ENCODE measurements at places on chromosomes 5 and 9.

DNA sequence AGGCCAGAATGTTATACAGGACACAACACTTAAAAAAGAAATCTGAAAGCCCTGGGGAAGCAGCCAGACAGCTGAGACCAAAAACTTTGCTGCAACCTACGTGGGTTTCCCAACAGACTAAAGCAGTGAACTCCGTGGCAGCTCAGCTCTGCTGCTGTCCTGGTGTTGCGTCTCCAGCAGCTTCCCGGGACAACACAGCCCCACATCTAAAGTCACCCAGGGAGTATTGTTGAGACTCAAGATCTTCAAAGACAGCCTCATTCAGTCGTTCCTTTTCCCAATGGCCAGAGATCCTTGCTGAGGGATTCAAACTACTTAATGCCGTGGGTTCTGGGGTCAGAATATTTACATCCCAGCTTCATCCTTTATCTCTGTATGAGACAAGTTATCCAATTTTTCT lies 125.8 kb downstream of the MED10 start:
- DNase-seq: no peak

GRCh38 chr9:5529683-5530221 lies 19.4 kb downstream of the PDCD1LG2 start:
- no peak for DNase-seq

- DNase-seq: no peak
Measured at GRCh38 chr5:163770625-163771024, 265.2 kb downstream of the MAT2B start.

- DNase-seq: no peak
Measured at GRCh38 chr9:114285166-114285867, 37.6 kb upstream of the ORM1 start.

DNA sequence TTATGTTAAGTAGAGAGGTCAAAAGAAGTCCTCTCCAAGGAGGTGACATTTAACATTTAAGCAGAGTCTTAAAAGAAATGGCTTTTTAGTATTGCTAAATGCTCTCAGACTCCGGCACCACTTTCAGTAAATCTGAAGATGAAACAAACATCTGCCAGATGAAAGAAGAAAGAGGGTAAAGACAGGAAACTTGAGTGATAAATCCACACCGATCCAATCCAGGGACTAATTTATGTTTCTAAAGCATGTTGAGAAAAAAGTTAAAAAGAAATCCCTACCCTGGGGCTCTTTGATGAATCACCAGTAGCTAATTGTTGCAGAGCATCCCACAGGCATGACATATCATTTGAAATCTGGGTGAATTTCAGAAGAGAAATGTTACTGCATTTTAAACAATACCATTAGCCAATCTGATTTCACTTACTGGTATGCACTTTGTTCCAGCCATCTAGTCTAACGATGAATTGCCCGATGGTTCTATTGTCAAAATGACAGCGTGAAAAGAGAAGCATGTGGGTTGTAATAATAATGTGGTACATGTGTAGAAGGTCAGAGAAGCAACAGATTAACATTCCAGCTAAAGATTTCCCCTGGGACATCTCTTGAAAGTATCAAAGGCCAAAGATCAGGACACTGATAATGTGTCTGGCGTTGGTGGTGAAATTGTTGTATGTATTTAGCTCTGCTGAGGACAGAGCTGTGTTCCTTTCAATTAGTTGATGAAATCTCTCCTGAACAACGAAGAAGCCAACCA lies 485.7 kb downstream of the CSNK1G3 start:
- no peak for DNase-seq

- DNase-seq: no peak
Measured at GRCh38 chr5:132025403-132025971, 14.0 kb upstream of the ACSL6 start.

- DNase-seq: no peak
Measured at GRCh38 chr9:93119953-93120845, 13.9 kb downstream of the NINJ1 start.

DNA sequence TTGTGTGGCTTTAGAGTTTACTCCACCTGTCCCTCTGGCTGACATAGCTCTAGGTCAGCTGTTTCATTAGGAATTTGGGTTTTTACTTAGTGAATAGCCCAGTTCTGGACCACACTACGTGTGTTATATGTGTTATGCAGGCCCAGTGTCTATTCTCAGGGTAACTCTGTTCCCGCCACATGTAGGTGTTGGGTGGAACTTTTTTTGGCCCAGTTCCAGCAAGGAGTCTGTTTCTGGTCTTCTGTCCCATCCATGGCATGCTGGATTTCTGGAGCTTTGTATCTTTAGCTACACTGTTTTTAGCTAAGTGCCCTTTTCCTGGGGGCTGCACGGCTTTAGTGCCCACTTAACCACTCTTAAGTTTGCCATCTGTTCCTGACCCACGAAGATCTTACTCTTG lies 15.5 kb downstream of the RMI1 start:
- no peak for DNase-seq

DNA sequence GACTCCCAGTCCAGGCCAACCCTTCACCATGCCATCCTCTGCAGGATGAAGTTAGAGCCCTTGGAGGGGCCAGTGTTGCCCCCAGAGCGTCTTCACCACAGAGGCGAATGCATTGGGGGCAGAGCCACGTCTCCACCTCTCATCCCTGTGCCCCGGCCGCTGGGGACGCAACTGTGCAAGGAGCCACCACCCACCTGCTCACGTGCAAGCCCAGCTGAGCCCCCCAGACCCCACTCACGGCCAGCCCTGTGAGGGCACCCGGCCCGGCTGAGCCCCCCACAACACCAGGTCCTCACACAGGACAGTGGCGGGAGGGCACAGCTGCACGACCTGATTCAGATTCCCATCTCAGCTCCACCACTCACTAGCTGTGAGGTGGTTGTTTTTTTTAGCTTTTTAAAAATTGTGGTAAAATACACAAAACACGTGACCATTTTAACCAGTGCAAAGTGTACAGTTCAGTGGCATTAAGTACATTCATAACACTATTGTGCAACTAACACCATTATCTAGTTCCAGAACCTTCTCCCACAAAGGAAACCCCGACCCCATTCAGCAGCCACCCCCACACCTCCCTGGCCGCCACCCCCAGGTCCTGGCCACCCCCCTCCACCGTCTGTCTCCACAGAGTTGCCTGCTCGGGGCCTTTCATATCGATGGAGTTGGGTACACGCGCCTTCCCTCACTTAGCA lies 33.5 kb upstream of the UBAC1 start:
- no peak for DNase-seq

GRCh38 chr5:36590513-36591286 lies 15.7 kb upstream of the SLC1A3 start:
- no peak for DNase-seq

DNA sequence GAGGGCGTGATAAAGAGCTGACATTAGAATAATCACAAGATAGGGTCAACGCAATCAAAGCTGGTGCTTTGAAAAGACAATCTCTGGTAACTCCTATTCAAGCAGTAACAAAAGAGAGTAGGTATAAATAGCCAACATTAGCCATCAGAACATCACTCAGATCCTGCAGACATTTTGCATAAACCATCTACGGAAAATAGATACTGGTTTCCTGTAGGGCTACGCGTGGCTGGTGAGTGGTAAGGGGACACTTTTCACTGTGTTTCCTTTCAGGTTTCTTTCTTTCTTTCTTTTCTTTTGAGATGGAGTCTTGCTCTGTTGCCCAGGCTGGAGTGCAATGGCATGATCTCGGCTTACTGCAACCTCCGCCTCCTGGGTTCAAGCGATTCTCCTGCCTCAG lies 22.3 kb downstream of the TTF1 start:
- DNase-seq: no peak

GRCh38 chr9:89388084-89388867 lies 70.0 kb downstream of the SECISBP2 start:
- no peak for DNase-seq

DNA sequence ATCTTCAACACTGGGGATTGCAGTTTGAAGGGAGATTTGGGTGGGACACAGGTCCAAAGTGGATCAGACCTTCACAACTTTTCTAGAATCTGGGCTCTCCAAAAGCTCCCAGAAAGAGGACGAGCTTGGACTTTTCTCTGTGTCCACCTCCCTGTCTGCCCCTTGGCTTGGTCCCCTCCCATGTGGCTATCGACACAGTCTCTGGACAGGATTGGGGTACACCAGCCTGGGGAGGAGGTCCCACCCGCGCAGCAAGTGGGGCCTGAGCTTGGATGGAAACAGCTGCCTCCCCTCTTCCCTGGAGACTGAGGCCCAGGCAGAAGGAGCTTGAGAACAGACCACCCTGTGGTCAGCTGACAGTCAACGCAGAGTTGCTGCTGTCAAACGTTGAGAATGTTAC lies 84.6 kb upstream of the FCN1 start:
- DNase-seq: no peak

- DNase-seq: no peak
Measured at GRCh38 chr9:36584620-36585460, 12.1 kb downstream of the MELK start.

- DNase-seq: no peak
Measured at GRCh38 chr5:151026679-151027078, 6.3 kb downstream of the GPX3 start.

DNA sequence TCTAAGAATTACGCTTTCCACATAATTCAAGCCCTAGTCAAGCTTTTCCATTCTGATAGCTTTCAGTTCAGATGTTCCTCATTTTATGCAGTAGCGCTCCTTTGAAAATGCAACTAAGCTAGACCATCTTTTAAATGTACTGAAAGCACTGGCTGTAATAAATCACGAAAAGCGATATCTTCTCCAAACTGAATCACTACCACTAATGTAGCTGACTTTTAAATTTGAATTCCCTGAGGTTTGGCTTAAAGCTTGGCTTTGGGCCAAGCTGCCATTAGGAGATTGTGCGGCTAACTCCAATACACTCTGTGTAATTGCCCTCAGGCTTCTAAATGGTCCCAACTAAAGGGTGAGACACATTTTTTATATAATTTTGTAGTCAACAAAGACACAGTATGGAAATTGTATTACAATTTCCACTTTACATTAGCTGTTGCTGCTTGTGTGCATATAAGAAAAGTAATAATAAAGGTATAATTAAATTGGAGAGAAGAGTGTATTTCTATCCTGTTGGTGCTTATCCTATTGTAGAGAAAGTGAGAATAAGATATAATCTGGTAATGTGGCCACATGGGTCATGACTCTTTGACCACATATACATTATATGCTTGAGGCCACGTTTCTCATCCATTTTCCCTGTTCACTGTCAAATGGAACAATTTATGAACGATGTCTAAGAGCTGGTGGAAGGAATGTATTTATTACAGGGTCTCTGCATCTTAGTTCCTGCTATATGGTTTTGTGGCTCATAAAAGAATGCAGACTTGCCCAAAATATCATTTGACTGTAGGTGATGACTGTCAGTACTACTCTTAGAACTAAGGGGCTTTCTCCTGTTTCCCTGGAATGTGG lies 118.7 kb upstream of the TAF11L2 start:
- DNase-seq: no peak

- DNase-seq: no peak
Measured at GRCh38 chr5:53211799-53212198, 102.2 kb upstream of the MOCS2 start.

- DNase-seq: no peak
Measured at GRCh38 chr9:72884508-72884907, 68.3 kb downstream of the ALDH1A1 start.

DNA sequence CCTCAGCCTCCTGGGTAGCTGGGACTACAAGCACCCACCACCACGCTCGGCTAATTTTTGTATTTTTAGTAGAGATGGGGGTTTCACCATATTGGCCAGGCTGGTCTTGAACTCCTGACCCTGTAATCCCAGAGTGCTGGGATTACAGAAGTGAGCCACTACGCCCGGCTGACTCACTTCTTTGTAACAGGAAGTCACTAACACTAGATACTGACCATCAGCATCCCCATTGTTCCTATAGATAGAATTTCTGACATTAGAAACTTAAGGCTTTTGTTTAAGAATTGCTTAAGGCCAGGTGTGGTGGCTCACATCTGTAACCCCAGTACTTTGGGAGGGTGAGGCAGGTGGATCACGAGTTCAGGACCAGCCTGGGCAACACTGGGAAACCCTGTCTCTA lies 42.2 kb downstream of the LEAP2 start:
- no peak for DNase-seq
